NB4 (cell line): ENCODE measurements at places on chromosomes 7 and 10.

DNA sequence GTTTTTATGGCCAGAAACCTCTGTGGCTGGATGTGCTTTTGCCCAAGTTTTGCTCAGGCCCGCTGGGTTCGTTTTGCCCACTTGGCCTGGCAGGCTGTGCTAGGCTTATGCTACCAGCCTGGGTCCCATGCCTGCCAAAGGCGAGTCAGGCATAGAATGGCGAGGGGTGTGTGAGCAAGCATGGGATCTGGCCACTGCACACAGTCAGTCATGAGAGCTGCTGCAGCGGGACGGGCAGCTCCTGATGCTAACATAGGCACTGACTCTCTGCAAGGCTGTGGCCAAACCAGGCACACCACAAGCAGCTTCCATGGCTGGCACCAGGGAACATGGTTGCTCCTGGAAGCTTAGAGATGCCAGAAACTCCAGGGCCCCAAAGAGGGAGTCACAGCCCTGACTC lies 52.9 kb upstream of the PCDH15 start:
- DNase-seq, result no peak

GRCh38 chr7:121871188-121871587 lies 1.8 kb upstream of the PTPRZ1 start:
- no peak for DNase-seq

GRCh38 chr10:117165538-117166417 lies 27.7 kb upstream of the VAX1 start:
- peak; percentile 53 for DNase-seq

DNA sequence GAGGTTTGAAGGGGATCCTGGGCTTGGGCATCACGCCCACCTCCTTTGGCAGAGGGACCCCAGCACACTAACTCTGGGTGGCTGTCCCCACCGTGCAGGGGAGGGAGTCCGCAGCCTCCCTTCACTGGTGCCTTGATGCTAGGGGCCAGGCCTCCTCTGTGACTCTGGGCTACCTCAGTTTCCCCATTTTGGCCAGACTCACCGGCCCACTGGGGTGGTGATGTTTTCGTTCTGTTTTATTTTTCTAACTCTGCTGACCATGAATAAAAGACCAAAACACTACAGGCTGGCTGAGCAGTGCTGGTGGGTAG lies 503 bp upstream of the TRIP6 start:
- DNase-seq, result no peak

- peak; percentile 79 for DNase-seq
Observed at GRCh38 chr10:119139464-119140067, 25.9 kb downstream of the SFXN4 start.

- no peak for DNase-seq
Observed at GRCh38 chr7:111789870-111790269, 227.6 kb upstream of the IMMP2L start.

DNA sequence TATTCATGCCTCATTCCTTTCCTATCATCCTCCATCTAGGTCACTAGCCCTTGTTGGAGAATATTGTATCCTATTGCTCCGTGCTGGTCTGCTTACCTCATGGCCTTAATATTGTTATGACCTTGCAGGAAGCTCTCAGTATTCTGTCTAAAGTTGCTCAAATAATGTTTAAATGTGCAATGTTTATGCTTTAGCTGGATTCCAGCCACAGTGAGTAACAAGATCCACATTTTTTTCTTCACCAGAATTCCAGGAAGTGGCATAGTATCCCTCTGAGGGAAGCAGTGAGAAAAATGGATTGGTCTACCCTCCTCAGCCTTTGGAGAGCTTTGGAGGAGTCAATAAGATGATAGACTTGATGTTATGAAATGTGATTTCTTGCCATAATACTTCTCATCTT lies 402.6 kb downstream of the NRG3 start:
- no peak for DNase-seq

DNA sequence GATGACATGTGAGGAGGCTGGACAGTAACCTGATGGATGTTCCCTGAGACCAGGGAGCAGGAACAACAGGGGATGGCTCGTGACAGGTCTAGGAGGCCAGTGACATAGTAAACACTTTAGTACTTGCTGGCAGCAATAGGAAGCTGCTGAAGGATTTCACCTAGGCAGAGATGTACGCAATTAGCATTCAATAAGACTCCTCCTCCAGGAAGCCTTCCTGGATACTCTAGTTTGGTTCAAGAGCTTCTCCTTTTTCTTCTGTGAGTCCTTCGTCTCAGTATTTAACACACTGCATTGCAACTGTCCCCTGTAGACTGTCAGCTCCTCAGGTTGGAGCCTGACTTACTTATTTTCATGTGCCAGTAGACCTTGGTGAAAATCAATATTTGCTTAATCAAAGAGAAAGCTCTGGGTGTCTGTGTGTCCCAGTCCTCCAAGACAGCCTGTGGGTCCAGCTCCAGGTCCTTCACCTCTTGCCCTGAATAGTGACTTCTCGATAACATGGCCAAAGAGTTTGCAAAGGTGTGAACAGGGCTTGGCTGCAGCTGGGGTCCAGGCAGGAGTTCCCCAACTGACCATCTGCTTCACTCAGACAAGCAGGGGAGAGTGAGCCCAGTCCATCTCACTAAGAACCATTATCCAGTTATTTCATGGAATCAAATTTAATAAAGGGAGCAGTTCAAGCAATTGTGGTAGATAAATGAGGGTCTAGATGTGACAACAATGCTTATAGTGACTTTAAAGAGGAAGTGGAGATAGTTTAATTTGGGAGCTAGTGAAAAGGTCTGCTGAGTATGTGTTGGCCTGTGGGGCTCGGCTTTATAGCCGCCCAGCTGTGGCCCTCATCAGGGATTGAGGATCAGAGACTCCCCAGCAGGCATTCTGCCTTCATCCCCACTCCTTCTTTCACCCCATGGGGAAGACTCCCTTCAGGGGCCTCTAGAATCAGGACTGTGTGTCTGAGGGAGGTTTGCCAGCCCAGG lies 9.4 kb downstream of the TMEM273 start:
- DNase-seq, result no peak

DNA sequence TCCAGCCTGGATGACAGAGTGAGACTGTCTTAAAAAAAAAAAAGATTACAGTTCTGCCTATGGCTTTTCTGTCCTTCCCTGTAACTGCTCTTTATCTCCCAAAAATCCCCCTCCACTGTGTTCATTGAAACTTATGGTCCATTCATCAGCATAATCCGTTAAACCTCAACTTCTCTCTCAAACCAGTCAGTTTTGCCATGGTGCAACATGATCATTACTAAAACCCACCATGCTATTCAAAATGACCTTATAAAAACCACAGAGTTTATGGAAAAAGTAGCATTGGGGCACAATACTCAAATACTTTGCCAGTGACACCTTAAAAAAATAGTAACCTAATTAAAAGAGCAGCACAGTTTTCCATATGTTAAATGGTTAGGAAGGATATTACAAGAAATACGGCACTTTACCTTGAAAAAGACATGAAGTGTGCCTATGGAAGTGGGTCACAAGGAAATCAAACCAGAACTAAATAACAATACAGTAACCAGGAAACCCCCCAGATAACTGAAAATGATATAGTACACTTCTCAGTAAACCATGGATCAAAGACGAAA lies 74.0 kb upstream of the ST8SIA6 start:
- DNase-seq, result no peak

GRCh38 chr10:128326251-128326650 lies 200.0 kb upstream of the MKI67 start:
- DNase-seq, result no peak

GRCh38 chr7:93337052-93337451 lies 104.9 kb downstream of the VPS50 start:
- DNase-seq, result no peak

GRCh38 chr7:43394441-43395130 lies 188.3 kb upstream of the STK17A start:
- DNase-seq, result no peak

- DNase-seq, result no peak
Observed at GRCh38 chr10:79346388-79347225, 662 bp upstream of the PPIF start.

GRCh38 chr10:88216976-88217375 lies 353.6 kb downstream of the PTEN start:
- peak; percentile 14 for DNase-seq

DNA sequence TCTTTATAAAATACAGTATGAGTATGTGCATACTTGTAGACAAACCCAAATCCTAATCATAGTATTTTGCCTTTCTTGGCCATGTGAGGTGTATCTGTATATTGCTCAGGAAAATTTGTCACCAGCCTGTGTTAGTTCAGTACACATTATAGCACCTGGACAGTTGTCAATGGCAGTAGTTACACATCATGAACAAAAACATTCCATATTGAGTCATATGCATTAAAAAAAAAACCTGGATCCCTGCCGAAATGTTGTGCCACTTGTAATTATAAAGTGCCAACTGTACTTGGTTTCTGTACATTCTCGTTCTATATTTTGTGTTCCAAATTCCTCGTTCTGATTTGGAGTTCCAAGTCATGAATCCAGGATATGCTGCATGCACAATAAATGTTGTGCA lies 410.4 kb downstream of the INHBA start:
- no peak for DNase-seq

DNA sequence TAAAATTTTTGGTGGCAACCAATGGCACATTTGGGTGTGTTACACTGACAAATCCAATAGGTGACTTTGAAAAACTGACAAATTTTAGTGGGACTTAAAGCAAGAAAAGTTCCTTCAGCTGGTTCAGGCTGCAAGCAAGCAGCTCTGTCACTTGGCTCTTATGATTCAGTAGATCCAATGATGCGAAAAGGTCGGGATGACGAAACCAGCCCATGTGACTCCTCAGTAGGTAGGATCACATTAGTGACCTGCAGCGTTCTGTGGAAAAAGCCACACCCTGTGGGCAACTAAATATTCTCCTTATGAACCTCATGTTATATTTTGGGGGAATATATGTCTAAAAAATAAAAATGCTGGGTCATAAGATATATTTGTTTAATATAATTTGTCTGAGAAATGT lies 13.3 kb upstream of the TSGA13 start:
- peak; percentile 9 for DNase-seq

GRCh38 chr10:48704156-48704555 lies 19.5 kb downstream of the WDFY4 start:
- DNase-seq, result no peak

DNA sequence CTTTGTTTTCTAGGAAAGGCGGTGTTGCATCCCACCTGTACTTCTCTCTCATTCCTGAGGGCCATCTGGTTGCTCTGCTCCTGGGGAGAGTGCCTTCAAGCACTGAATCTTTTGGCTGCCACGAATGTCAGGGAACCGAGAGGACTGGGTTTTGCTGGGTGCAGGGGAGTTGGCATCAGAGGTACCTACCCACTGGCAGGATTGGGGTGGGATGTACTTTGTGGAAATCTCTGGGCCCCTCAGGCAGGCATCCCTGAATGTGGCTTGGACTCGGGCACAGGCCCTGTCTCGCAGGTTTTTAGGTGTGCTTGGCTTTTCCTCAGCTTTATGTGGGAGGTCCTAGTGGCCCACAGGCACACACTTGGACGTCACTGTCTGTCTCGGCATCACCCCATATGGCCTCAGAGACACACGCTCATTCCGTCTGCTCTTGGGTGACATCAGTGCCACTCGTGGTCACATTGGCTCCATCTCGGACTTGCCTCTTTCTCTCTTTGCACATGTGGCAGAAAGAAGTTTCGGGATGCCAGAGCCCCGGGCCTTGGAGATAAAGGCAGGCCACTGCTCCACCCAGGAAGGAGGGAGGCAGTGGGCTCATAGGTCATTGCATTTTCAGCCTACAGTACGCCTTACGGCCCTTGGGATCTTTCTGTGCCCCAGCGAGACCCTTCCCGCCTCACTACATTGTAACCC lies 325.6 kb downstream of the ZNF716 start:
- no peak for DNase-seq
